CD4-positive, alpha-beta T cell treated with Interleukin-17A for 1 hour (primary cell): ENCODE measurements at places on chromosomes 5 and 9.

- no peak for DNase-seq
Measured at GRCh38 chr5:79856456-79857055, 134.5 kb downstream of the MTX3 start.

- DNase-seq = no peak
Measured at GRCh38 chr5:139708877-139709581, 60.9 kb downstream of the CXXC5 start.

GRCh38 chr9:1009101-1009707 lies 32.7 kb downstream of the DMRT3 start:
- peak; percentile 66 for DNase-seq

DNA sequence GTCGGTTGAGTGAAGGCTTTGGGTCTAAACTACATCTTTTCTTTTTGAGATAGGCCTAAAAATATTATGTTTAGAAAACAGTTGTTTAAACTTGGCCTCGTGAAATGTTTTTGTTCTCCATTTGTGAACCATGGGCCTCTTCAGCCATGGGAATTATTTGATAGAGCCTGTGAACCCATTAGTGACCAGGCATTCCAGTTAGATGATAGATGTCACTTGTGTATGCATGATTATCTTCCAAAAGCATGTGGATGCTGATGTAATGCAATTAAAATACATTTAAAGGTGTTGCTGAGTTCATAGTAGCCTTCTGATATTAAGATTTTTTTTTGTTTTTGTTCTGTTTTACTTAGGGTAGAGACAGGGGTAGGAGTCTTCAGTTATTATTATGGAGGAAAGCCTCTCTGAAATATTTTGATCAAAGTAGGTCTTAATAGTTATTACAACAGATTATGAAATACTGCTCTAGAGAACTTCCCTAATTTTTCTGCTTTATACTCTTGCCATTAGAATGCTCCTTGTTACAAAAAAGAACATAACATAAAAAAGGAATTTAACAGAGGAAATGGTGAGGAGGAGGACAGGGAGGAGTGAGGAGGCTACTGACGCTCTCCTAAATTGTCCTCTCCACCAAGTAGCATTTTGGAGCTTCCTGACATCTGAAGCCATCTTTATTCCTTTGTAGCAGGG lies 32.9 kb downstream of the CPEB4 start:
- DNase-seq = no peak

- DNase-seq = no peak
Measured at GRCh38 chr5:40904994-40905306, 4.3 kb upstream of the C7 start.

DNA sequence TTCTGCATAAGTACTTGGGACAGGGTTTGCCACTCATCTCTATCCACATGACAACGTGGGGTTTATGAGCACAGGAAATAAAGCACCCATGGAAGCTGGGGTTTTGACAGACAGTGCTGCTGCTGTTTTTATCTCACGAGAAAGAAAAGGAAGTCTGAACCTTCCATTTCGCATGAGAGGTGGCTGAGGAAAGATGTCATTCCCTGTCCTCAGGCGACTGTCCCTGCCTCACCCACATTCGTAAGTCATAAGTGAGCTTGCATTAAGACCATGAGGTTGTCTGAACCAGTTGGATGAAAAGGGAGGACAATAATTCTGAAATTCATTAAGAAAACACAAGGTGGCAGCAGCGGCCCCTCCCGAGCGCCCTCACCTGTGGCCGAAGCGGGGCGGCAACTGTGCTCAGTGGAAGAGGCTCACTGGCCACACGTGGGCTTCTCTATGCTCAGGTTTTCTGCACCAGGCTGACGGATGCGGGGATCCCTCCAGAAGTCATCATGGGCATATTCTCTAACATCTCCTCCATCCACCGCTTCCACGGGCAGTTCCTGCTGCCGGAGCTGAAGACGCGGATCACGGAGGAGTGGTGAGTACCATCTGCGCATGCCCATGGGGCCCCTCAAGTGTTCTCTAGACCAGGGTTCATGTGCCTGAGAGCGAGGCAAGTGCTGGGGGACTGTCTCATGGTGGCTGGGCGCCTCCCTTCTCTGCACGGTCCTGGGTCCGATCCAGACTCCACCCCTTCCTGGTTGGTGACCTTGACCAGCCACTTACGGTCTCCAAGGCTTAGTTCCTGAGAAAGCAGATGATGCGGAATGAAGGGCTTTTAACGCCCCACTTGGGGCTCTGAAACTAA lies 54.7 kb upstream of the SUSD3 start:
- peak; percentile 77 for DNase-seq

GRCh38 chr5:2017540-2018389 lies 135.0 kb upstream of the IRX4 start:
- peak; percentile 37 for DNase-seq

GRCh38 chr5:7419367-7419766 lies 23.4 kb downstream of the ADCY2 start:
- no peak for DNase-seq

DNA sequence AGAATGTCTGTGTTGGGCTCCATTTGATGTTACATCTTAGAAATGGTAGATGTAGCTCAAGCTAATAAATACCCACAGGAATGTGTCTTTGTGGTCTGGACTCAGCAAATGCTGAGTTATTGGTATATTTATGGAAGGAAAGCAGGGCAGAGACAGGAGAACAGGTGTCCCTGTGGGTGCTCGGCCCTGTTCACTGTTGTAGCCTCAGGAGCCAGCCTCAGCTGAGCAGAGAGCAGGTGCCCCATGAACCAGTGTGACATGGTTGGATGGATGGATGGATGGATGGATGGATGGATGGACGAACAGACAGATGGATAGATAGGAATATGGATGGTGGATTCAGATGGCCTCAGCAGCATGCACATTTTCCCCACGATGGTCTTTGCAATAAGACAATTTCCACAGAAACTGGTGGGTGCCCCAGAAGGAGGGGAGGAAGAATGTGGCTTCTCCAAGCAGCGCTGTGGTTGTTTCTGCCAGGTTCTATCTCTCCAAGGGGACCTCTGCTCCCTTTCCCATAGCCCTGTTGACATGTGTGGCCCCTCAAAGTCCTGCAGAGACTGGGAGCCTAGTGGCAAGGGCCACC lies 8.2 kb upstream of the IRF1 start:
- no peak for DNase-seq

DNA sequence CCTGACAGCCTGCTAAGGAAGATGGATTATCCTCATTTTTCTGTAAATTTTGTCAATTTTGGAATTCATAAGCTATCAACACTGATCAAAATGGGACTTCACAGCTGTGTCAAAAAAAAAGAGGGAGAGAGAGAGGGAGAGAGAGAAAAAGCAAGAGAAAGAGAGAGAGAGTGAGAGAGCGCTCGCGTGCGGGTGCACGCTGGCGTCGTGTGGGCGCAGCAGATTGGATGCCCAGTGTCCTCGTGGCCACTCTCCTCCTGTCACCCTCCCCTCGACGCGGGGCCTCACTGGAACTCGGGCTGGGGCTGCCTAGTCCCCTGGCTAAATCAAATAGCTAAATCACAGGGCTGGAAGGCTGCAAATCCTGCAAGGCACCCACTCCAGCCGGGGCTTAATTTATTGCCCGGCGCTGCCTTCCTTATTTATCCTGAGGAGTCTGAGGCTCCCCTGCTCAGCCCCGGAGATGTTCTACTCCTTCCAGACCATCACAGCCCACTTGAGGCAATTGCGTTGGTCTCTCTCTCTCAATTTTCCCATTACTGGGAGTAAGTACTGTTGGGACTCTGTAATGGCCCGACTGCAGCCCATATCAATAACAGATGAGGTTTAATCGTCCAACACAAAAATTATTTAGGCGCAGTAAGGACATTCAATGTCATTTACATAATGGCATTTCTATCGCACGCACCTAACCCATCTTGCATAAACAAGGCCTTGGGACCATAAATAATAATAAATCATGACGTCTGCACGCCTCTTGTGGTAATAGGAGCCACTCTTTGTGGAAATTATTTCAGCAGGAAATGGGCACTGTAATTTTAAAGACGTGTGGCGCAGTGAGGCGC lies 94.2 kb downstream of the PAX5 start:
- DNase-seq = no peak

DNA sequence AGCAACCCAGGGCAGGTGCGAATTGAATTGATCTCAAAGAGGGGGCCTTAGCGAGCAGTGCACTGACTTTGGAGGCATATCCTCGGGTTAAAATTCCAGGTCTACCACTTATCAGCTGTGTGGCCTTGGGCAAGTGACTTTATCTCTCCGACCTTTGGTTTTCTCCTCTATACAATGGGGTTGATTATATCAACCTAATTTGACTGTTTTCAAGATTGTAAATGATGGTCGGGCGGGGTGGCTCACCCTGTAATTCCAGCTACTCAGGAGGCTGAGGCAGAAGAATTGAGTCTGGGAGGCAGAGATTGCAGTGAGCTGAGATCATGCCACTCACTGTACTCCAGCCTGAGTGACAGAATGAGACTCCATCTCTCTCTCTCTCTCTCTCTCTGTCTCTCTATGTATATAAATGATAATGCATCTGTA lies 18.7 kb downstream of the SPRY4 start:
- DNase-seq = no peak

DNA sequence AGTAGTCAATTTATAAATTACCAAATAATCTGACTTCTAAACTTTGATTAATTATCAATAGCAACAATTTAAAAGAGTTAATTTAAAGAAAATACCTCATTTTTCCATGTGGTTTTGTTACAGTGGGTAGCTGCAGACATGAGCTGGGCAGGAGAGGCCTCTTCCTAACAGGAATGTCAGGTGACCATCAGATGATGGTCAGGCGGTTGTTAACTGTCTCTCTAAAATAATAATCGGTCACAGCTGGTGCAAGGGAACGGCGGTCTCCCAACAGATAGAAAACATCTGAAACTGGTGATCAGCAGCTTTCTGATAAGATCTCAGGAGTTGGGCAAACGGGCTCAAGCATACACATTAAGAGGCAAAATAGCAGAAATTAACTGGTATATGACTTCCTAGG lies 342.7 kb upstream of the CYLC2 start:
- DNase-seq = no peak

- DNase-seq = no peak
Measured at GRCh38 chr9:114499528-114499927, 5.7 kb downstream of the WHRN start.

DNA sequence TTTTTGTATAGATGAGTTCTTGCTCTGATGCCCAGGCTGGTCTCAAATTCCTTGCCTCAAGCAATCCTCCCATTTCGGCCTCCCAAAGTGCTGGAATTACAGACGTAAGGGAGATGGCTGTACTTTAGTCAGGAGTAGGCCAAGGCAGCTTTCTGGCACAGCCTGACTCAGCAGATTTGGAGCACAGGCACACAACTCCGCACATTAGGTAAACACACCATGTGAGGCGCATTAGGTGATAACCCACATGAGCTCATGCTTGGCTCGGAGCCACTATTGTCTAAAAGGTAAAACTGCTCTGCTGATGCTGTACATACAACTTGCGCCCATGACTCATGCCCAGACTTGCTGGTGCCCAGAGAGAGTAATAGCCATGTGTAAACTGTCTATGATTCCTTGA lies 1157.9 kb downstream of the TAF11L14 start:
- DNase-seq = no peak

- no peak for DNase-seq
Measured at GRCh38 chr5:43286623-43287022, 26.6 kb downstream of the HMGCS1 start.

DNA sequence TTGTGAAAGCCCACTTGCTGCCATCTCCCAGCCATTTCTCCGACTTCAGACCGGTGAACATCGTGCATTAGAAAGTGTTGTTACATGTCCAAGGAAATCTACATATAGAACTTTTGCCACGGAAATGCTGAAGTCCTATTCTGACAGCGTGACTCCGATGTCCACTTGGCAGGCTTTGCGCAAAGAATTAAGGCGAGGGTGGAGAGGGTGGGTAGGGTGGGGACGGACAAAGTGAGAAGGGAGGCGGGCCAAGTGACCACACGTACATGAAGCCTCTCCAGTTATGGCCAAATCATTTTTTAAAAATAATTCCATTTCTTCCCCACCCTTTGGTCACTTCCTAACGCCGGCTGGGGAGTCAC lies 460 bp upstream of the ACO1 start:
- no peak for DNase-seq

GRCh38 chr9:130885484-130886375 lies 10.9 kb downstream of the QRFP start:
- DNase-seq = no peak

GRCh38 chr5:1801222-1801966 lies at the start of gene NDUFS6:
NDUFS6 (plus strand) TSS chr5:1801407; CDS start chr5:1801418, 11 bp downstream.
- peak; percentile 77 for DNase-seq

- DNase-seq = no peak
Measured at GRCh38 chr9:137969008-137969407, 91.4 kb downstream of the CACNA1B start.

- DNase-seq = no peak
Measured at GRCh38 chr5:138716456-138716924, 36.7 kb upstream of the CTNNA1 start.

DNA sequence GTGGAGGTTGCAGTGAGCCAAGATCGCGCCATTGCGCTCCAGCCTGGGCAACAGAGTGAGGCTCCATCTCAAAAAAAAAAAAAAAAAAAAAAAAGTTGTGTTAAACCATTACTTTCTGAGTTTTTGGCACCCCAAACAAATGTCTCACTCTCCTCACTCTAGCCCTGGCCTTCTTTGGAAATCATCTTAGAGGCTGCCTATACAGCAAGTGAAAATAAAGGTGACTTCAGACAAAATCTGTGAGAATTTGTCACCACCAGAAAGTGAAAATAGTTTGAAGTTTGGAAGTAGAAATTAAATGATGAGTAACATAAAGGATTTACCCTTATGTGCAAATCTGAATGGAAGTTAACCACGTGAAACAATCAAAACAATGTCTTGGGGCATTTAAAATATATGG lies 7.2 kb upstream of the ZNF131 start:
- DNase-seq = no peak

GRCh38 chr5:166324372-166324771 lies 1967.1 kb upstream of the WWC1 start:
- no peak for DNase-seq

GRCh38 chr5:172106511-172107356 lies 81.3 kb downstream of the STK10 start:
- peak; percentile 70 for DNase-seq

- DNase-seq = no peak
Measured at GRCh38 chr5:72248410-72248981, 71.5 kb downstream of the MRPS27 start.

GRCh38 chr5:43639566-43639965 lies 36.6 kb downstream of the NNT start:
- no peak for DNase-seq

GRCh38 chr9:25889661-25890060 lies 211.4 kb upstream of the TUSC1 start:
- no peak for DNase-seq
